8988T (cell line): ENCODE measurements at places on chromosomes 13 and 19.

DNA sequence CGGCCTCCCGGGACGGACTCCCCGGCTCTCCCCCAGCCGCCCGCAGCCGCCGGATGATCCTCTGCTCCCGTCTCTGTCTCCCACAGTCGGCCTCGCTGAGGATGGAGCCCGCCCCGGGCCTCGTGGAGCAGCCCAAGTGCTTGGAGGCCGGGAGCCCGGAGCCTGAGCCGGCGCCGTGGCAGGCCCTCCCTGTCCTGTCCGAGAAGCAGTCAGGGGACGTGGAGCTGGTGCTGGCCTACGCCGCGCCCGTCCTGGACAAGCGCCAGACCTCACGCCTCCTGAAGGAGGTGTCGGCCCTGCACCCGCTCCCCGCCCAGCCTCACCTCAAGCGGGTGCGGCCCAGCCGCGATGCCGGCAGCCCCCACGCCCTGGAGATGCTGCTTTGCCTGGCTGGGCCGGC is 6.8 kb downstream of the ADAT3 start:
- no peak for DNase-seq

- DNase-seq: no peak
Measured at GRCh38 chr13:81375709-81376108, 1034.8 kb upstream of the SPRY2 start.

DNA sequence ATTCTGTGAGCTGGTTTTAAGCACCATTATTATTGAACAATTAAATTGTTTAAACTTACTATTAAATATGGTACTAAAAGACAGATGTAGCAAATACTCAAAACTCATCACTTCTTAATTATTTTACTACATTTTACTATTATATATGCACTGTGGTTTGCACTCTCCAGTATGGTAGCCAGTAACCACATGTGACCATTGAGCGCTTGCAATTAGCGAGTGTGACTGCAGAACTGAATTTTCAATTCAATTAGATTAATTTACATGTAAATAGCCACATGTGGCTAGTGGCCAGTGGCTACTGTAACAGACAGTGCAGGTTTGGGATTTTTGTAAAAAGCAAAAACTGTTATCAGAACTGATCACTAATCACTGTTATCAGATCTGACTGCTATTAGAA is 208.2 kb upstream of the SOX21 start:
- no peak for DNase-seq

DNA sequence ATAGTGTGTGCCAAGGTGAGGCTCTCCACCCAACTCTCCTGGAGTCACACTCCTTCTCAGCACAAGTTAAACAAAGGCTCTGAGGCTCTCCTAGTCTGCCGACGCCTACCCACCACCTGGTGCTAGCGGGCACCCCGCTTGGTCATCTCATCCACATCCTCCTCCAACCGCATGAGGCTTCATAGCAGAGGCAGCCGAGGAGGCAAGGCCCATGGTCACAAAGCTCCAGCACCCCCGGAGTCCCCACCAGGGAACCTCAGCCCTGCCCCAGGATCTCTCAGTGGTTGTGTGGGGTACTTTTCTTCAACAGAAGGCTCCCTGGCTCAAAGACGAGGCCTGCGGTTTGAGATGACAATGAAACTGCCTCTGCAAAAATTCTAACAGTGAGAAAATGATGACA is 43.0 kb downstream of the STK24 start:
- no peak for DNase-seq

GRCh38 chr19:32682317-32682716 is 6.7 kb downstream of the RGS9BP start:
- DNase-seq: no peak

GRCh38 chr13:22828081-22828480 is 352.7 kb upstream of the SGCG start:
- DNase-seq: no peak

DNA sequence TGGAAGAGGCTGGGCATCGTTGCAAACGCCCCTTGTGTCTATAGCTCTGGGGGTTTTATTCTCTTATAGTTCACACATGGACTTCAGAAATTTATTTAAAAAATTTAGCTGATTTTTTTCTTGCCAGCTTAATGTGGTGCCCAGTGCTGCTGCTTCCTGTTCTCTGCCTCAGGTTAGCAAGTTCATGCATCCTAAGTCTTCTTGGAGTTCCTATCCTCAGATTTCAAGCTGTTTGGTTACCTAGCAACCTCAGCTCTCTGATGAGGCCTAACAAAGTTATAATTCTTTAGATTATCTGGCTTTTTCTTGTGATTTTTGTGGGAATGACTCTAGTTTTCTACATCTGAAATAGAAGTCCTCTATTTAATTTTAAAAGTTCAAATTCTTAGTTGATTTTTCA is 250.9 kb downstream of the MAB21L1 start:
- DNase-seq: no peak
